ENCODE measurements at places on chromosomes 4 and X. TPM values are rescaled to one million over a fixed set of nuclear protein-coding genes. Genes with fewer than 3 reads are reported as not detected.

CLCN3 gene
- polyA plus RNA-seq = 68.4 TPM

IL2RG gene
- 1.0 TPM for polyA plus RNA-seq

- DNase-seq = no peak
Observed at GRCh38 chr4:140237616-140238350, 83.8 kb upstream of the MAML3 start.

FGFRL1 gene
- 36.0 TPM for polyA plus RNA-seq

DNA sequence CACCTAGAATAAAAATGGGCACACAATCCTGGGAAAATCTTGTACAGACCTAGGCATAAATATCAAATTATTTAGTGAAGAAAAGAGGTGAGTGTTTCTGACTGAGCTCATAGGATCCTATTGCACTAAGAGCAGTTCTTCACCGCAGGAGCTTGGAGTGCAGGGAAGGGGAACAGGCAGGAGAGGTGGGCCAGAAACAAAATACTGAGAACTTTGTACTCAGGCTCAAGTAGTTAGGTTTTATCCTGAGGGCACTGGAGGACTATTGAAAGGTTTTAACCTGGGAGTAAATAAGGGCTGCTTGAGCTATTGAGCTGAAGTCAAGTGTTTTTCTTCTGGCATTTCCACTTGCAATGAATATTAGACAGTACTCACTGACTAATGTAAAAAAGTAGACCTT is 12.2 kb downstream of the EPHA5 start:
- DNase-seq = no peak

EVC2 gene
- polyA plus RNA-seq = 9.2 TPM

- DNase-seq = no peak
Observed at GRCh38 chr4:54090804-54091623, 8.9 kb upstream of the GSX2 start.

DNA sequence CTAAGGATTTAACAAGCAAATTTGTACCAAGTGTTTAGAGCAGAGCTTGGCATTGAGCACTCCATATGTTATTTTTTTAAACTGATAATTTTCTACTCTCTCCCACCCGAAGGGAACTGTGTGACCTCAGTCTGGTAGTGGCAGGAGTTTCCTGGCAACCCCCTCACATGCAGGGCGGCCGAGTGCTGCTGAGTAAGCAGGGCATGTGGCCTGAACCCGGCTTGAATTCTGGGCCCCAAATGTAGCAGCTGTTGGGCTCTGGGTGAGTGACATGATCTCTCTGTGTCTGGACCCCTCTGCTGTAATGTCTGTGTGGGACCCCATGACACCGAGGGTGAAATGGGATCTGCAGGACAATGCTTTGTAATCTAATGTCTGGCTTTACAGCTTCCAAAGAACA is 13.6 kb upstream of the C4orf50 start:
- no peak for DNase-seq

DNA sequence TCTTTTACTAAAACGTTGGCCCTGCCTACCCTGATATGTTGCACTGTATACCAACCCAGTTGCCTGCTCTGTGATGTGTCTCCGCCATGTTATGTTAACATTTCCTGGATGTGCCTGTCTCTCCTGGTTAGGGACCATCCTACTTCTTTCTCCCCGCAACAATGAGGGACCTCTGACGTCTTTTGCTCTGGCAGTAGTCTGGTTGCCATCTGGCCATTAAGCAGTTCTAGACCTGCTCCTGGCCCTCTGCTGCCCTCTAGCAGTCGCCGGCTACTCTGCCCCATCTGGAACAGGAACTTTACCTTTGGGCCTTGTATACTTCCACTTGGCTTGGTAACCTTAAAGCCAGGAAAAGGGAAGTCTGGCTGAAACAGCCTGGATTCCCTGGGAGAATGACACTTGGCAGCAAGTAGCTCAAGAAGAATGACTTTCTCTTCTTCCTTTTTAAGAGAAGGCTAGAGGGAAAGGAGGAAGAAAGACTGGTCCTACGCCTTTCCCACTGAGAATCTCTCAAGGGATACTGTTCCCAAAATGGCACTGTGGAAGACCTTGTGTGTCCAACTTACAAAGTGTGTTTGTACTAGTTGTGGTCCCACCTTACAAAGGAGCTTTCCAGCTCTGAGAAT is 63.5 kb downstream of the GPC3 start:
- DNase-seq = no peak

- DNase-seq = no peak
Observed at GRCh38 chr4:138579146-138579545, 337.0 kb upstream of the SLC7A11 start.

GRCh38 chrX:84320614-84321013 is 132.6 kb upstream of the RPS6KA6 start:
- DNase-seq = no peak

TRIM60 gene
- polyA plus RNA-seq = 0.07 TPM

Data from right renal cortex interstitium (tissue), 3 donors.